ENCODE measurements at places on chromosomes 3 and 15.

- DNase-seq: no peak
These were observed 346.6 kb downstream of the EPHB1 start for GRCh38 chr3:135141672-135142071.

DNA sequence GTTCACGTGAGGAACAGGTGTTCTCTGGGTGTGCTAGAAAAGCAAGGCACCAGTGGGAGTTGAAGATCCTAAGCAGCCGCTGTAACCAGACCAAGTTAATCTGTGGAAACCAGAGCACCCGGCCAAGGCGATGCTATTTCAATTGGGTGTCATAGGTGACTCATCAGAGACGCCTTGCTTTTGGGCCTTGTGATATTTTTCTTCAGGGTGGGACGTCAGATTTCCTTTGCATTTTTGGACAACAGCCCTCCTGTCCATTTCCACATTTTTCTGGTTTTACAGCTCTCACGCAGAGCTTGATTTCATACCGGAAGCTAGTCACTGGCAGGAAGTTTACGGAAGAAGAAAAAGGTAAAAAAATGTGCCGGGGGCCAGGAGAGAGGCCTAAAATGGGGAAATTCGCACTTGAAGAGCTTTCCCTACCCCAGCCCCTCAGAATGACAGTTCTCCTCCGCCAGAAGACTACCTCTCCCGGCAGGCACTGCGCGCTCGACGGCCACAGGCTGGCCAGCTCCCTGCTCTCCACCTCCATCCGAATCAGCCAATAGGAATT is 471 bp upstream of the KBTBD8 start:
- DNase-seq: peak; percentile 70

- DNase-seq: peak; percentile 4
These were observed 192.6 kb upstream of the LYSMD4 start for GRCh38 chr15:99925661-99926461.

- DNase-seq: no peak
These were observed 517.2 kb upstream of the CBLB start for GRCh38 chr3:106386050-106386449.

DNA sequence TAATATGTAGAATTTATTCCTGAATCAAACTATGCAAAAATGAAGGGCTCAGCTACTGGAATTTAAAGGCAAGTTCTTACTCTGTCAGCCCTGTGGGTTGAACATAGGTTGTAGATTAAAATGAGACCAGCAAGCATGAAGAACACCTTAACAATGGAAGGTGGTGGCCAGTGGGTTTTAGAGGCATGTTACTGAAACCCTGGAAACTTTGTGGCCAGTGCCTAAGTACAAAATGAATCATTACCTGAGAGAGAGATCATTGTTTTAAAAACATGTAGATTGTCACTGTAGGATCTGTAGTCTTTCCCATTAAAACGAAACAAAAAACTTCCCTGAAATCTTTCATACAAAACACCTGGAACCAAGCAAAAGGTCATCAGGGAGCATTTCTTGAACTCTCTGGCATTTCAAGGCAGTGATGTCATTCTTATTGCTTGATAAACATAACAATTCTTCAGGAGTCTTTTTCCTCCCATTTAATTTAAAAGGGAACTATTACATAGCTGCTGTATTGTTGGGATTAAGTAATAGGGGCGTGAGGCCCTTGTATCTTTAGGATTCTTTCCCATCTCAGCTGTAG is 51.8 kb downstream of the TMEM108 start:
- DNase-seq: no peak

DNA sequence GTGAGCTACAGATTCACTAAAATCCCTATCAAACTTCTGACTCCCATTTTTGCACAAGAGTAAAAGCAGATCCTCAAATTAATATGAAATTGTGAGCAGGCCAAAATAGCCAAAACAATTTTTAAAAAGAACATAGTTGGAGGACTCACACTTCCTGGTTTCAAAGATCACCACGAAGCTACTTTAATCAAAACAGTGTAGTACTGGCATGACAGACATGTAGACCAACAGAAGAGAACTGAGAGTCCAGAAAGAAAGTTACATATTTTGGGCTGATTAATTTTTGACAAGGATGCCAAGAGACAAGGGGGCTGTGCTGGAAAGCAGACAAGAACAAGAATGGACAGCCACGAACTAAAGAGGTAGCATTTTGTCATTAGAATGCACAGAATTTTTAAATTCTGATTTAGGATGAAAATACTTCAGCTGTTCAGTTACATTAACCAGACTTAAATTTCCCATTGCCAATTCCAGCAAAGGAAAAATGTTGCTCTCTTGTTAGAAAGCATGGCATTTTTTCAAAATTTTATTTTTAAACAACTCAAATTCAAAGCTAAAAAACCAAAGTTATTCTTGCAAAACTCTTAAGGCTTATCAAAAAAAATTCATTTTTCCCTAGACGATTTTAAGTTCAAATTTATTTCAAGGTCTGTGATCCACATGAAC is 14.0 kb downstream of the RYK start:
- no peak for DNase-seq

DNA sequence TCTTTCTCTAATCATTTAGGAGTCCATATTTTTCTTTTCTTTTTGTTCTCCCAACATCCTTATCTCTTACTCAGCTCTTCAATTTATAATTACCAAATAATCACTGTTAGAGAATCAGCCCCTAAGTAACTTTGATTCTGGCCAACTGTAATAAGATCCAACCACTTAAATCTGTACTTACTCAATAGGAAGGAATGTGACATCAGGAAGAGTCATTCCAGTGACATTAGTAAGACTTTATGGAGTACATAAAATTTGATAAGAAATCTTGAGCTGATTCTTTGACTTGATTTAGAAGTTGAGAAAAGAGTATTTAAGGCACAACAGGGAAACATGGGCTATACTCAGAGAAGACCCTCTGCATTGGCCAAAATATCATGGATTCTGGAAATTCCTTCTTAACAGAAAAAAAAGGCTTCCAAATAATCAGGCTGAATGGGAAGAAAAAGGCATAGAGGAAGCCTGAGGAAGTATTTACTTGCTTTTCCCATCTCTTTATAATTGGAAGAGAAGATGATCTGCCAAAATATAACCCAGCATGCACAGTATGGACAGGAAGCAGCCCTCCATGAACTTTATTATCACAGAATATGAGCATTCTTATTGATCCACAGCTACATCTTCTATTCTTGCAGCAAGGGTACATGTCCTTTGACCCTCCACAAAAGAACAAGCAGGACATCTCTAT is 289.7 kb upstream of the TPRG1 start:
- DNase-seq: peak; percentile 98

DNA sequence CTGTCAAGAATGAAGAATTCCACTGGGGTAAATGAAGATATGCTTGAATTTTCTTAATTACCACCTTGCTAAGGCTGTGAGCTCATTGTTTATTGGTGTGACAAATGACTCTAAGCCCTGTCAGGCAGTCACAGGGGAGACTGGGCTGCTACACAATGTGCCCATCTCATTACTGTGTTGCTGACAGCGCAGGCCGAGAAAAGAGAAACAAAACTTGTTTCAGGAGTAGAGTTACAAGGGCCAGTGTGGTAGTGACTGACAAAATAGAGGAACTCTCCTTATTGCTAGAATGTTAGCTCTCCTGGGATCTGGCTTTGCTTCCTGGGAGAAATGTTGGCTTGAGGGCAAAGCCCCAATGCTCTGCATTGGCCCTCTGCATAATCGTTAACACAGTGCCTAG is 130.4 kb upstream of the CRBN start:
- no peak for DNase-seq

DNA sequence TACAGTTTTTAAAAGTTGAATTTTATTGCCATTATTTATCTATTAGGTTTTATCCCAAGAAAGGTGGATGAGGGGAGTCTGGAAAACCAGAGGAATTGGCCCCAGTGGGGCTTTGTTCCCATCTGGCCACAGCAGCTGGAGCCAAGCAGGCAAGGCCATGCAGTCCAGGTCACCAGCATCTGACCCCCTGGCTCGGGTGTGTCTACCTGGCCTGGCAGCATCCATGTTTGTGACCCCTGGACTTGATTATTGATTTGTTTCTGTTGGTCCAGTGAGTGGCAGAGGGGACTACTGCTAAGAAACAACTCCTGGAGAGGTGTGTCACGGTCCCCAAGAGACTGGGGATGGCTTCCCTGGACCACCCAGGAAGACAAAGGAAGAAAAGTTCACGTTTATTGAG is 111.1 kb downstream of the NUP210 start:
- DNase-seq: no peak

- peak; percentile 95 for DNase-seq
These were observed 25.8 kb downstream of the LDHAL6B start for GRCh38 chr15:59232476-59232875.

- DNase-seq: no peak
These were observed 191.0 kb downstream of the SATB1 start for GRCh38 chr3:18233987-18234716.

DNA sequence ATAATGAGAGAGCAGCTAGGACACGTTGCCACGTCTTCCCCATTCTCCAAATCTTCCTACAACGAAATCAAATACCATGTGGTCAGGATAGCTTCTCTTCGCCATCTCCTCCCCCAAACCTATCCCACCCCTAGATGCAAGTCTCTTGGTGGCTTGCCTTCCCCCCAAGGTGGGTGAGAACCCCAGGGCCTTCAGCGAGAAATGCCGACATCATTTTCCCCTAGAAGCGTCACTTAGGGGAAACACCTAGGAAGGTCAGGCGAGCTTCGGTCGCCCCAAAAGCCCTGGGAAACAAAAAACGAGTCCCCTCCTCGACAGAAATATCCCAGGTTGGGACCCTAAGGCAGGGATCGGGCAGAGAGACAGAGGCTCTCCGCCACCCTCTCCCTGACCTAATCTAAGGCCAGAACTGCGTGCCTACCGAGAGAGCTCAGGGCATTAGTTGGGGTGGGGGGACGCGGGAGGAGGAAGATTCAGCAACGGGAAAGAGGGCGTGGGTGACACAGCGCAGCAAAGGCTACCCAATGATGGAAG is 502 bp downstream of the DPH3 start:
- DNase-seq: peak; percentile 7

DNA sequence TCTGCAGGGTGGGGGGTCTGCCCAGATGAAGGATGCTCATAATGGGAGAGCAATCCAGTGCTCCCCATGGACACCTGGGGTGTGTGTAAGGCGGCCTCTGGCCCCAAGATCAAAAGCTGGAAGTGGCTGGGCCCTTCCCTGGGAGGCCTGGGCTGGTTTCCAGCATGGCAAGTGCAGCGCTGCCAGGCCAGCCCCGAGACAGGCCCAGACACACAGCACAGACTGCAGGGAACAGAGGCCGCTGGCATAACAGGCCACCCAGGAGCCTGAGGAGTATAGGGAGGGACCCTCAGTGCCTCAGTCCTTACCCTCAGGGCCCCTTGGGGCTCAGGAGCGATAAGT is 10.0 kb downstream of the ITPKA start:
- no peak for DNase-seq

- DNase-seq: no peak
These were observed 15.3 kb downstream of the NR2F2 start for GRCh38 chr15:96345560-96346399.

- DNase-seq: no peak
These were observed 111.7 kb upstream of the PLXND1 start for GRCh38 chr3:129718201-129718600.

DNA sequence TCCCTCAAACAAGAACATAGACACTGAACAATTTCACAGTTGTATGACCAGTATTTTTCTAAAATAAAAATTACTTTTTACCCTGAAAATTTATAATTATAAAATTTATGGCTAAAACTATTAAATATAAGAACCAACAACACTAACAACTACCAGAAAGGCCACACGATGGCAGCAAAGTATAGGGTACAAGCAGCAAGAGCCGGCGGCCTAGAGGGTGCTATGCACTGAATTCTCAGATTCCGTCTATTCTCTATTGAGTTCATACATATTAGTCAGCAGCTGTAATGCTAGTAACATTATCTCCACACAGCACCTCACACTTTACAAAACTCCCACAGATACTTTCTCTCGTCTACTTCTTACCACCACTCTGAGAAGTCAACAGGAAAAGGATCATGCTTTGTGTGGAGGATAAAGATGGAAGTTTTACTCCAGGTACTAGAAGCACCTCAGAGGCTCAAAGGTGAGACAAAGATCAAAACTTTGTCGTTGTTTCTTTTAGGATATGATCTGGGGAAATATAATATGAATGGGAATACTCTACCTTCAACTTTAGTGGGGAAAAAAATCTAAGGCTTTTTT is 160.5 kb downstream of the FGF12 start:
- peak; percentile 68 for DNase-seq

- DNase-seq: peak; percentile 99
These were observed 61.4 kb downstream of the UMPS start for GRCh38 chr3:124791639-124792151.

DNA sequence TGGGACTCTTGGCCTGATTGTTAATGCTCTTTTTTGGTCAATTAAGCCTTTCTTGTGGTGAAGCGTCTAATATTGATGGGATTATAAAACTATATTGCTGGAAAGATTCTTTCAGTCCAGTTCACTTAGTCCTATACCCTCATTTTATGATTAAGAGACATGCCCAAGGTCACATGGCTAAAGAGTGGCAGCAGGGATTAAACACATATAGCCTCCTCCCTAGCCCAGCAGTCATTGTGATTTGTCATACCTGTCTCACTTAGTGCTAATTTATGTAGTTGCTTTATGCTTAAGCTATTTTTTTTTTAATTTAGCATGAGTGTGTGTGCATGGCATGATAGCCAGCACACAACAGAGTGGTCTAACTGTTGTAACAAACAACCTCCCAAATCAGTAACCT is 9.5 kb downstream of the PARP14 start:
- no peak for DNase-seq

GRCh38 chr15:56724232-56724631 is 9.1 kb downstream of the ZNF280D start:
- no peak for DNase-seq

DNA sequence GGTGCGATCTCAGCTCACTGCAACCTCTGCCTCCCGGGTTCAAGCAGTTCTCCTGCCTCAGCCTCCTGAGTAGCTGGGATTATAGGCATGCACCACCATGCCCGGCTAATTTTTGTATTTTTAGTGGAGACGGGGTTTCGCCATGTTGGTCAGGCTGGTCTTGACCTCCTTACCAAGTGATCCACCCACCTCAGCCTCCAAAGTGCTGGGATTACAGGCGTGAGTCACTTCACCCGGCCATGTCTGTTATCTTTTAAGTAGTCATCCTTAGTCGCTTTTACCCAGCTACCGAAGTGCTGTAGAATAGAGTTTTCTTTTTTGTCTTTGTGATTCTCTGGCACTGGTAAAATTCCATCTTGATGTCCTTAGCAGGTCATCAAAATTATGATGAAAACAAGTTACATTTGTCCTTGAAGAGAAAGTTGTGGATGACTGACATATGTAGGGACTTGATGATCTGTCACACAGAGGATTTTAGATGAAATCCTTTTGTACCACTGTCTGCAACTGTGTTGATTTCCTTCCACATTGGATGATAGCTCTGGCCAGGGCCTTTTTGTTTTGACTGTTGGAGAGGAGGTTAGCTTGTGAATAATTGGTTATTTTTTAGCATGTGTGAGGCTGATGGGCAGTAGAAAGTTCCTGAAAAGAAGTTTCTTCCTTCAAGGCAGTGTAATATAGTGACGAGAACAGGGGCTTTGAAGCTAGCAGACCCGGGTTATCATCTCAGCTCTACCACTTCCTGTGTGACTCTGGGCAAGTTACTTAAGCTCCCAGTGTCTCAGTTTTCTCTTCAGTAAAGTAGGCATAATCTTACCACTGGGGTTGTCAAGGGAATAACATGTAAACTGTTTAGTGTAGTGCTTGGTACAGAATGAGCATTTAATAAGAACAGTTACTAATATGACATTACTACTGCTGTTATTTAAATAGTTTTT is 18.8 kb downstream of the ATG7 start:
- peak; percentile 74 for DNase-seq

All from astrocyte (in vitro differentiated cells and primary cell).